ENCODE measurements at places on chromosomes 3 and 15.
A peak's percentile ranks its signal among the peaks of the same experiment; 100 is the strongest.

DNA sequence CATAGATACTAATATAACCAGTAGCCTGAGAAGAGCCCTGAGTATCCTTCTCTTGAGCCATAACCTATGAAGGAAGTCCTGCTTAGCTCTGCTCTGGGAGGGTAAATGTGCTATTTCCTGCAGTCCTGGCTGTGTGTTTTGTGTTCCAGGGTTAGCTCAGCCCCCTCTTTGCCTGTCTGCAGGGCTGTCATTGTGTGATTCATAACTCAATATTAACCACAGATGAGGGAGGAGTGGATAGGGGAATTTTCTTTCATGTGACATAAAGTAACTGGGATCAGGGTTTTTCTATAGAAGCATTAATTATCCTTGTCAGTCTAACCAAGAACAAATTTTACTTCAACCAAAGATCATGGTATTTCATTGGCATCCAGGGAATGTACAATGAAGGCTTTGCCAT, 183.3 kb upstream of the ZBTB20 start:
- no peak for DNase-seq

GRCh38 chr3:126107203-126107939, 23.4 kb upstream of the SLC41A3 start:
- DNase-seq: no peak

DNA sequence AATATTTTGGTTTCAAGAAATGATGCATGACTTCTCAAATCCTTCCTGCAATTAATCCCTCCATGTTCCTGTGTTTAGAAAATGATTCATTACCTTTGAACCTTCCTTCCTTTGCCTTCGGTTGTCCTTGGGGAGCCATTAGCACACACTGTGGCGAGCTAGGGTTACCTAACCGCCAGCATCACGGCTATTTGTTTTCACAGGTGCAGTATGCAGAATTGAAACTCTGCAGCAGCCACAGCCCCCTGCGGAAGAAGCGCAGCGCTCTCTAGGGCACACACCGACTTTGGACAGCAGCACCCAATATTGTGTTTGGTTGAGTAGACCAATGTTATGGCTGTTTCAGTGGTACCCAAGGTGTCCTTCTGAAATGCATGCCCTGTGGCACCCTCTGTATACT, 247.4 kb downstream of the MCTP2 start:
- no peak for DNase-seq

- no peak for DNase-seq
These were observed 81.5 kb upstream of the NTRK3 start for GRCh38 chr15:88337993-88338392.

- DNase-seq: no peak
These were observed 52.2 kb downstream of the C3orf85 start for GRCh38 chr3:109188741-109189140.

DNA sequence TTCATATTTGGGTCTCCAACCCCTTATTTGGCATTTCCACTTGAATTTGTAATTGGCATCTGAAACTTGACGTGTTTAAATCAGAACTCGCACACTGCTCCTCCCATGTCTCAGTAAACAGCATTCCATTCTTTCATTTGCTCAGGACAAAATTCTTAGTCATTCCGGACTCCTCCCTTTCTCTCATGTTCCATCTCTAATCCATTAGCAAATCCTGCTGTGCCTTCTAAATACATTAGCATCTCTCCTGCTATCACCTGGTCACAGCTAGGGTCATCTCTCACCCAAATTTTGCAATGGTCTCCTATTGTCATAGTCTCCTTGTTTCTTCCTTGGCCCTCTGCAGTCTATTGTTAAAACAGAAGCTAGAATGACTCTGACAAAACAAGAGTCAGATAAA, 119.9 kb upstream of the CADPS start:
- DNase-seq: no peak

GRCh38 chr15:44545913-44546802, 9.2 kb downstream of the EIF3J start:
- no peak for DNase-seq

DNA sequence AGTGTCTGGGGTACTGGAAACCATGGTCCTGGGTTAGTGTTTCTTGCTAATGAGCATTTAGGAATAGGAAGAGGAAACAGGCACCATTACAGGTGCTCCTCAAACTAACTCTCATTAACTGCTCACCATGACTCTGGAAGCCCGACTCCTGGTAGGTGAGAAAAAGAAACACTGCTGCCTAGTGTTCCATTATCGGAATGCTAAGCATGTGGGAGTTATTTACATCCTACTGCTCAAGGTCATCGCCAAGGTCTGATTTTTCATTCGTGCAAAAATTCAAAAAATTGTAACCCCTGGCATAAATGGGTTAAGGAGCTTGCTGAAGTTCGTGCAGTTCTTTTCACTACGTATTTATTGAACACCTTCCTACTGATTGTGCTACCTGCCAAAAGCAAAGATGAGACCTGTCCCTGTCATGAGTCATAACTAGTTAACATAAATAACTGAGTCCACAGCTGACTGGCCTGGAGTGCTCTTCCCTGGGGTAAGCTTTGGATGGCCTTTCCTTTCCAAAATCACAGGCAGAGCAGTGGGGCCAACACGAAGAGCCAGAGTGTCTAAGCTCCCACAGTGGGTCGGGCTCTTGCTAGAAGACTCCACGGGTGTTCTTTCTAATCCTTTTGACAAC, 22.7 kb upstream of the PAQR5 start:
- DNase-seq: no peak

- DNase-seq: no peak
These were observed 6.1 kb downstream of the GRAMD1C start for GRCh38 chr3:113844622-113845222.

DNA sequence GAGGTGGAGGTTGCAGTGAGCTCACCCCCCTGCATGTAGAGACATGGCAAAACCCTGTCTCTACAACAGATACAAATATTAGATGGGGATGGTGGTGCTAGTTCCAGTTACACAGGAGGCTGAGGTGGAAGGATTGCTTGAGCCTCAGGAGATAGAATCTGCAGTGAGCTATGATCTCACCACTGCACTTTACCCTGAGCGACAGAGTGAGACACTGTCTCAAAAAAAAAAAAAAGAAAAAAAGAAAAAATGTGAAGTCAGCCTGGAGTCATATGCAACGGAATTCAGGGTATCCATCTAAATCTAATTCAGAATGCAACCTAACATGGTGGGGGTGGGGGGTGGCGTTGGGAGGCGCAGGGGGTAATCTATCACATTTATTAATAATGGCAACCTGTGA, 37.1 kb upstream of the NR2F2 start:
- no peak for DNase-seq

DNA sequence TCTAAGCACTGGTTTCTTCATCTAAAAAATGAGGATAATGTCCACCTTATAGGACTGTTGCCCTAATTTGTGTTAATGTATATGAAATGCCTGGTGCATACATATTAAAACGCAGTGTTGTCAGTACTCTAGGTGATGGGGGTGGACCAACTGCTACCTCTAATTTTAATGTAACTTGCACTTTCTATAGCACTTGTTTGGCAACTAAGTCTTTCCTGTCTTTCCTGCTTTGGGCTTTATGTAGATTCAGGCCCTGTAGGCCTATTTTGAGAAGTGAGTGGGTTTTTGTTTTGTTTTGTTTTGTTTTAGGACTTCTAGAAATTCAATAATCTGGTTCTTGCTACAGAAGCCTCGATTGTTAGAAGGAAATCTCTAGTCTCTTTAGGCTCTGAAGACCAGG, 21.2 kb downstream of the SLC7A14 start:
- no peak for DNase-seq

GRCh38 chr3:140244893-140245292, 309.9 kb downstream of the CLSTN2 start:
- no peak for DNase-seq

- DNase-seq: peak; percentile 61
These were observed 513.3 kb upstream of the CFAP20DC start for GRCh38 chr3:59563072-59563605.

DNA sequence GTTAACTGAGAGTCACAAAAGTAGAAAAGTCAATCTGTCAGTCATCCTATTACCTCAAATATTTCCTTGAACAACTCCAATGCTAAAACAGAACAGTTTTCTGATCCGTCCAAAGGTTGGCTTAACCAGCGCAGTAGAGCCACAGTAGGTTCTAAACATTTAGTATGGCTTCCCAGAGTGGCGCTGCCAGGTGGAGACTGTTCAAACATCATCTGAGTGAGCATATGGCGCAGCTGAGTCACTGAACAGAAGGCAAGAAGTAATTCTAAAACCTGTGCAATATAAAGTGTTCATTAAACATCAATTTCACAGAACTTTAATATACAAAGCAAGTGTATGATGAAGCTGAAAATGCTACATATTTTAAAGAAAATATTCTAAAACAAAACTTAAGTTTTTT, 19.9 kb downstream of the CIP2A start:
- DNase-seq: no peak

DNA sequence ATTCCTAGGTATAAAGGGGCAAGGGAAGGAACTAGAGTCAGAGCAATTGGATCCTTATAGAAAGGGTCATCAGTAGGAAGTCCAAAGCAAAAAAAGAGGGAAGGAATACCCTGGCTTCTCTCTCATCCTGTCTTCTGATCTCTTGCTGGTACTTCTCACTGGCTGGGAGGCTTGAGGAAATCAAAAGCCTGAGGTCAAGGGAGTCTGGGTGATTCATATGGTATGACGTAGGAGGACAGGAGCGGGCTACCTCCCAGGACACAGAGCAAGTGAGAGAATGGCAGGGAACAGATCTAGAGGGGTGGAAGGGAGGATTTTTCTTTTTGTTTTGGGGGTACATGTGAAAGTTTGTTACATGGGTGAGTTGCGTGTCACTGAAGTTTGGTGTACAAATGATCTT, 76.0 kb downstream of the CFAP20DC start:
- DNase-seq: no peak

DNA sequence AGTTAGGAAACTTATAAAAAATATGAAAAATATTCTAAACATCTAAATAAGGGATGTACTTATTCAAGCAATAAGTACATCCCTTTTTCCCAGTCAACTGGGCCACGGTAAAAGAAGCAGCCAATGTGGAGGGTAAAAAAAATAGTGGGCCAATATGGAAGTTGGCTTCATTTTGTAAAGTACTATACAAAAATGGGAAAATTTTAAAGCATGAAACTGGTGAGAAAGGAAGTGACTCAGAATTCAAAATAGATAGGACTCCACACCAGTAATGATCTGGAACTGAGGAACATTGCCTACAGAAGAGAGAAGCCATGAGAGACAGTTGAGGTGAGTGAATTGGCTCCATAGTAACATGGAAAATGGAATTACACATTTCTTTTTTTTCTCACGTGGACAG, 108.9 kb downstream of the FNDC3B start:
- DNase-seq: no peak

DNA sequence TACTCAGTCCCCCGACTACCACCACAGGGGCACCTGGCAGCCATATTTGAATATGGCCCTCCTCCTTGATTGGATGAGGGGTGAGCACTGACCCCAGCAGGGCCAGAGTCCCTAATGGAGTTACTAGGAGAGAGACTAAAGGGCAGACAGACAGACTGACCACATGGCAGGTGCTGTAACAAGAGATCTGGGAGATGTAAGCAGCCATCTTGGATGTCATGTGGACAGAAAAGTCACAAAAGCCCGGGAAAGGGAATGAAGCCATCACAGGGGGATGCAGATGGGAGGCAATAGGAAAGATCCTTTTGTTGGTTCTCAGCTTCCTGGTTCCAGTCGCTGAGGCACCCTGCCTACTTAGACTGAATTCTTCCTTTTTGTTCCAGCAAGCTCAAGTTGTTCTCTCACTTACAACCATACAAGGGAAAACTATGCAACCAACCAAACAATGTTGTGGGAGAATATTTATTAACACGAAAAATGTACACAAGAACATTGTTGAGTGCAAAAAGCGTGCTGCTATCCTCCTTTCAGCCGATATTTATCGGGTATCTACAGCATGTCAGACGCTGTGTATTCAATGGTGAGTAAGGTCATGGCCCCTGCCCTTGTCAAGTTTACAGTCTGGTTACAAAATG, 511.6 kb upstream of the PROK2 start:
- no peak for DNase-seq
